ENCODE measurements at places on chromosomes 4 and X. TPM values are rescaled to one million over a fixed set of nuclear protein-coding genes. Genes with fewer than 3 reads are reported as not detected.

Gene RASSF6
- not detected for total RNA-seq

Gene TADA2B
- 12.6 TPM for total RNA-seq

DNA sequence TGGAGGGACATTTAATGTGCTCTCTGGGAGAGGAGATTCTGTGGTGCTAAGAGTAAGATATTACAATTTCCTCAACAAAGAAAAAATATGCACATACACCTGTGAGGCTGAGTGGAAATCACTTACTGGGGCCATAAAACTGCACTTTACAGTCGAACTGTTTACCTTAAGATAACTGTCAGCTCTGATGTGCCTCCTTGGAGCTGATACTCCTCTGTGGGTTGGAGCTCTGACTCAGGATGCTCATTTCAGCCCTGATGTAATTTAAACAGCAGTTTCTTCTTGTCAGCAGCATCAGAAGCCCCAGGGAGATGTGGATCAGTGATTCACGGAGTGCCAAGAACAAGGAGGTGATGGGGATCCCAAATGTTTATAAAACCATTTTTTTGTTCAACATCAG, 241.9 kb upstream of the SFRP2 start:
- H3K4me3 ChIP-seq: no peak overlapping the region
- H3K27me3 ChIP-seq: no peaks in the 10 kb centered on the region
- H3K36me3 ChIP-seq: peaks cover 9% of the 10 kb centered on the region
- no peak overlapping the region for H3K27ac ChIP-seq

Gene NDUFB11
- total RNA-seq: 86.1 TPM

DNA sequence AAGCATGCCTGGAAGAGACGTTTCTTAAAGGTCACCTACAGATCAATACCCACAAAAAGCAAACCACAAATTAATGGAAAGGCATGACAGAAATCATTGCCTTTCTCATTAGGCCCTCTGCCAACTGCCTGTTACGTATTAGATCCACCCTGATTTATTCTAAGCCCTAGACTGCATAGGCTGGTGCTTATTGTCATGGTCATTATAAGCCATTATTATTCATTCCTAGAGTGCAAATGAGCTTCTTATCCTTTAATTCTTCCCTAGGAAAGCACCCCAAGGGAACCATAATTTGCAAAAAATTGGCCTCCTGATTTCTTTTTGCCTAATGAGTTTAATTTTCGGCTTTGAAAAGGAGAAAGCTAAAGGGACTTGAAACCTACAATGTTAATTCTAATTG, 184.2 kb upstream of the GPRIN3 start:
- DNase-seq: no peak
- no peaks in the 10 kb centered on the region for H3K27me3 ChIP-seq
- H3K4me1 ChIP-seq: no peaks in the 10 kb centered on the region
- no peak overlapping the region for H3K4me3 ChIP-seq
- no peak overlapping the region for H3K27ac ChIP-seq
- H3K36me3 ChIP-seq: no peaks in the 10 kb centered on the region

Gene RTL3
- total RNA-seq: not detected

Gene UGT8
- total RNA-seq: 4.3 TPM

- no peaks in the 10 kb centered on the region for H3K36me3 ChIP-seq
- H3K4me1 ChIP-seq: peaks cover 4% of the 10 kb centered on the region
- no peak overlapping the region for H3K27ac ChIP-seq
- no peak for DNase-seq
Observed at GRCh38 chr4:79620617-79621016, 212.6 kb upstream of the GK2 start.
